Mucosa of descending colon (tissue), 3 donors: ENCODE measurements at places on chromosomes 11 and 22.

DNA sequence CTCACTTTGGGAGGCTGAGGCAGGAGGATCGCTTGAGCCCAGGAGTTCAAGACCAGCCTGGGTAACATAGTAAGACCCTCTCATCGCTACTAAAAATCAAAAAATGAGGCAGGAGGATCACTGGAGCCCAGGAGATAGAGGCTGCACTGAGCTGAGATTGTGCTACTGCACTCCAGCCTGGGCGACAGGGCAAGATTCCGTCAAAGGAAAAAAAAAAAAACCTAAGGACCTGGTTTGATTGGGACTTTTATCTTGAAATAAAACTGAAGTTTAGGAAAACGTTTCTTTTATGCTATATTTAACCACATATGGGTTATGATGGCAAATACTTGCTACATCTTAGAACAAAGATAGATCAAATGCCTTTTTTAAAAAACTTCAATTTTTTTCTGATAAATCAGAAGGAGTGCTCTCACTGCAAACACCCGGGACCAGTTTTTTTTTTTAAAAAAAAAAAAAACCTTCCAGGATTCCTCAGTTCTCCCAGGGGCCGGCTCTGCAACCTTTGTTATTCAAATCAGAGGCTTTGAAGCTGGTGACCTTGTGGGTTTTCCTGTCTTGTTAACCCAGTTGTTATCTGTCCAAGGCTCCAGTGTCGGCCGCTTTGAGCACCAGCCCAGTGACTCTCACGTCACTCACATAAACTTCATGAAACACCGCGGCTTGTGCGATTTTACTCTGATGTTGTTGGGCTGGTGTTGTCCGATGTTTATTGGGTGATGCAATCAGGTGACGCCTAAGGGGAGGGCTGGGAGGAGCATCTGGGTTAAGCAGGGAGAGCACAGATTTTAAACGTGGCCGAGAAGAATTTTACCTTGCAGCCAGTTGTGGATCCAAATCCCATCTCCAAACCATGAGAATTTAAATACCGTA lies 24.7 kb upstream of the SLC22A12 start:
- DNase-seq = peak; percentile 78

GRCh38 chr11:129319201-129319600 lies 56.4 kb upstream of the BARX2 start:
- DNase-seq = no peak

- DNase-seq = no peak
Observed at GRCh38 chr11:35947437-35947836, 3.6 kb downstream of the LDLRAD3 start.

- no peak for DNase-seq
Observed at GRCh38 chr11:11070976-11071375, 213.1 kb upstream of the ZBED5 start.

DNA sequence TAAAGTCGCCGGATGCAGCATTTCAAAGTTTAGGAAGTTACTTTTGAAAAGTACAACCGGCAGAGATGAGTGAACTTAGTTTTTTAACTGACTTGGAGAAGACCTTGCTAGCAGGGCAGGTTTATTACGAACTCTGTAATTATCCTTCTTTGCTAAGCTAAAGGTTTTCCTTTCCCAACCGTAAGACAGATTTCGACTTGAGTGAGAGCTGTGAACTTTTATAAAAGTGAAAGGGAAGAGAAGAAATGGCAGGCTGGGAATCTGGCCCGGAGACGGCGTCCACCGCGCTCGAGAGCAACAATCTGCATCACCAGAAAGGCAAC lies 659 bp upstream of the TEAD1 start:
- DNase-seq = no peak

DNA sequence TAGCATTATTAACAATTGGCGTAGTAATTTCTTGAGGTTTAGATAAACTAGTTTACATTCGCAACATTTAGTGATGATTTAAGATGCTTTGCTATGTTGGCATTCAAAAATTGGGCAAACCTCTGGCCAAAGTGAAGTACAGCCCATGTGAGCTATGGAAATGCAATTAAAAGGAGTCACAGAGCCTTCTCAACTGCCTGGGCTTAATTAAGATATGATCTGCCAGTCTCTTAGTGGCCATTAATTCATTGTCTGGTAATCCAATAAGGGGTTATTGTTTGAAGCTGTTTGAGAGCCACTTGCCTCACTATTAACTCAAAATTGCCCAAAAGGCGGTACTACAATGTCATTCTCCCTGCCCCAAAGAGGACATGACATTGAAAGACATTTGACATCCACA lies 608.9 kb downstream of the NTM start:
- no peak for DNase-seq

- DNase-seq = no peak
Observed at GRCh38 chr11:35376613-35377012, 42.7 kb downstream of the SLC1A2 start.

DNA sequence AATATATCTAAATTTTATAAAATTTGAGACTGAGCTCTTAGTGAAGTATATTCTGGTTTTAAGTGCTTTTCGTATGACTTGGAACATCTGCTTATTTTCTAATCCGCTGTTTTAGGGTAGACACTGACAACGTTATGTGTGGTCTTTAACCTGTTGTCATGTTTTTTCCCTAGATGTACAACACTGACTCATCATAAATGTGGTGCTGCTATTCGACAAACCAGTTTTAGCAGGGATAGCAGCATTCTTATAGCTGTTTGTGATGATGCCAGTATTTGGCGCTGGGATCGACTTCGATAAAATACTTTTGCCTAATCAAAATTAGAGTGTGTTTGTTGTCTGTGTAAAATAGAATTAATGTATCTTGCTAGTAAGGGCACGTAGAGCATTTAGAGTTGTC lies 23.8 kb upstream of the HIKESHI start:
- no peak for DNase-seq

GRCh38 chr22:19891317-19892256 lies 36.9 kb upstream of the GNB1L start:
- DNase-seq = no peak

GRCh38 chr11:119450590-119451326 lies 27.8 kb upstream of the THY1 start:
- no peak for DNase-seq

- peak; percentile 88 for DNase-seq
Observed at GRCh38 chr11:65720211-65720934, at the start of gene RNASEH2C. Gene RNASEH2C, minus strand, starts transcription at chr11:65720798. Its CDS starts 40 bp downstream, at chr11:65720758.

DNA sequence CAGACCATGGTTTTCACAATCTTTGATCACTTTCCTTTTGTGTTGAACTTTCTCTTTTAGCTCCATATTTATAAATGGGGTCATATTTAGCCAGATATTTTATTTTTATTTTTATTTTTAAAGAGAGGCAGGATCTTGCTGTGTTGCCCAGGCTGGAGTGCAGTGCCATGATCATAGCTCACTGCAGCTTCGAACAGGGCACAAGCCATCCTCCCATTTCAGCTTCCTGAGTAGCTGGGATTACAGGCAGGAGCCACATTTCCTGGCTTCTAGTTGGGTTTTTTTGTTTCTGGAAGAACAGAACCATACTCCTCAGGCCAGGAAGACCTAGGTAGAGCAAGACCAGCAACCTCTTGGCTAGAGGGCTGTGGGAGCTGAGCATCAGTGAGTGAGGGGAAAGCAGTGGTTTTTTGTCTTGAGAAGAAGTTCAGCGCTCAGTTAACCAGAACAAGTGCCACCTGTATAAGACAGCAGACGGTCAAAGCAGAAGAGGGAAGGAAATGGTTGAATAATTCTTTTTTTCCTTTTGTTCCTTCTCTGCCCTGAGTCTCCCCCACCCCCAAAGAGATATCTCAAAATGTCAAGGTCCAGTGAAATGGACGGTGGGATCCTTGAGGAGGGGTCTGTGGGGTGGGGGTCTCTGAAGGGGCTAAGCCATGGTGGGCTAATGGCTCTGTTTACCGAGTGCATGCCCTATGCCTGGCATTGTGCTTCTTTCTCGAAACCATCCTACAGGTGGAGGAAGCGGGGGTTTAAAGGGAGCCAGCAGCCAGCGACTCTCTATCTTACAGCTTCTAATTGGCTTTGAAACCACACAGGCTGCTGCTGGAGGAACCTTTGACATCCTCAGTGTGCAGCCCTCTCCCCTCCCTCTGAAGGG lies 63.0 kb downstream of the PTPRJ start:
- no peak for DNase-seq

DNA sequence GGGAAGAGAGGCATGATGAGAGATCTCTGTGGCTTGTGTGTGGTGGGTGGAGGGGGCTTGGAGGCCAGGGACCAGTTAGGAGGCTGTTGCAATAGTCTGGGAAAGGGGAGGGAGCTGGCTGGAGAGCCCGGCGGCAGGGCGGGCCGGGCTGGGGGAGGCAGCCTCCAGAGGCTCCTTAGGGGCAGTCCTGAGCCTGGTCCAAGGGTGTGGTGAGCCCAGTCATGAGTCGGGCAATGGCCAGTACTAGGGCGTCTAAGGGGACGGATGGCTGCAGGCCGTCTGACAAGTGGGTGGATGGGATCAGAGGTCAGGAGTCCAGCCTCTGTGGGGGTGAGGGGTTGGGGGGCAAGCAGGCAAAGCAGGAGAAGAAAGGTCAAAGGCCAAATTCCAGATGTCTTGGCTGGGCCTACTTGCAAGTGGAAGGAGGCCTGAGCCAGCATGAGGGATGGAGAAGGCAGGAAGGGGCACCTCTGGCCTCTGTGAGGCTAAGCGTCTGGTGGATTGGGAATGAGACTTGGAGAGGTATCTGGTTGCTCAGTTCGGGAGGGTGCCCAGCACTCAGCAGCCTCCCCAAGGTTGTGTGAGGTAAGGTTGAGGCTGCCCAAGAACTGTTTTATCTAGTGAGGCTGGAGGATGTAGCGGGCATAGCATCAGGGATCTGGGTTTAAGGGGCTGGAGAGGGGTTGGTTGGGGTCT lies 6.0 kb upstream of the CD248 start:
- DNase-seq = no peak

GRCh38 chr22:36022162-36022561 lies 6.5 kb downstream of the RBFOX2 start:
- no peak for DNase-seq

DNA sequence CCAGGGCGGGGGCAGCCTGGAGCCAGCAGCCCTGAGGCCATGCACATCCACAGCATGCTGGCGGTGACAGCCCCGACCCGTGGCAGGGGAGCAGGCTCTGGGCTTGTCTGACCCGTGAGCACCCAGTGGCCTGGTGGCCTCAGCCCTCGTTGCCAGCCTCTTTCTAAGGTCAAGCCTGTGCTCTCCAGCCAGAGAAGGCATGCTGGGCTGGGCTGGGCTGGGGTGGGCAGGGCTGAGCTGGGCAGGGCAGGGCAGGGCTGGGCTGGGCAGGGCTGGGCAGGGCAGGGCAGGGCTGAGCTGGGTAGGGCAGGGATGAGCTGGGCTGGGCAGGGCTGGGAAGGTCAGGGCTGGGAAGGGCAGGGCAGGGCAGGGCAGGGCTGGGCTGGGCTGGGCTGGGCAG lies 10.6 kb downstream of the H19 start:
- no peak for DNase-seq

DNA sequence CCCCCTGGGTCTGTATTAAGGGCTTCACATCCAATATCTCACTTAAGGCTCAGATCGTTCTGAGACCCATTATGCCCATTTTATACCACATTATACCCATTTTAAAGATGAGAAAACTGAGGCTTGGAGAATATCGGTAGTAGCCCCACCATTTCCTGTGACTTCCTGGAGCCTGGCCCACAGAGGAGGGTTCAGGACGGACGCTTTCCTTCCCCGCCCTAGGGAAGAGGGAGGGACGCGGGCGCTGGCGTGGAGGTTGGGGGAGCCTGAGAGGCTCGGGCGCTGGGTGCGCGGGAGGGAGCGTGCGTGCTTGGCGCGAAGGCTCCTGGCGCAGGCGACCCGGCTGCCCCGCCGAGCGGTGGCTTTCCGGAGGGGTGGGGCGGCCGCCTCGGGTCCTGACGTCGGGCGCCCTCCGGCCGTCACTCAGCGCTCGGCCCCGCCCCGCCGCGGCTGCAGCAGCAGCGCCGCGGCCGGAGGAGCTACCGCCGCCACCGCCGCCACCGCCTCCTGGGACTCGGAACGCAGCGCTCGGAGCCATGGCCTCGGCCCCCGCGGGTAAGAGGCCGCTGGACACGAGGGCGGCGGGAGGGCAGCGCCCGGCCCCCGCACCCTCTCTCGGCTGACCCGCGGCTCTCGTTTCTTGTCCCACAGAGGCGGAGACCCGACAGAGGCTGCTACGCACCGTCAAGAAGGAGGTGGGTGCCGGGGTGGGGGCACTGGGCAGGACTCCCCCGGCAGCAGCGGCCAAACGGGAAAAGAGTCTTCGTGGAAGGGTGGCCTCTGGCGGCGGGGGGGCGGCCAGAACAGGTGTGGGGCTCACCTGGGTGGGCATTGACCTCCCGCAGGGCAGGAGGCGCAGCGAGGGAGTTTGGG lies at the start of gene SGSM1:
Gene SGSM1, plus strand, starts transcription at position 422 of the 873 bp plus-strand sequence. Its CDS starts 115 bp downstream, at position 537.
- peak; percentile 90 for DNase-seq

- DNase-seq = peak; percentile 58
Observed at GRCh38 chr11:67584881-67585873, 1.6 kb downstream of the GSTP1 start.
